Activated T-cell treated with anti-CD3 and anti-CD28 coated beads, Interleukin-2, amount 50 U/mL, for 1 hour (primary cell): ENCODE measurements at places on chromosomes 6 and 20.

GRCh38 chr6:51830666-51831065 lies 256.7 kb downstream of the PKHD1 start:
- no peak for DNase-seq

- DNase-seq: no peak
These were observed 302.2 kb upstream of the GJE1 start for GRCh38 chr6:141830530-141830929.

DNA sequence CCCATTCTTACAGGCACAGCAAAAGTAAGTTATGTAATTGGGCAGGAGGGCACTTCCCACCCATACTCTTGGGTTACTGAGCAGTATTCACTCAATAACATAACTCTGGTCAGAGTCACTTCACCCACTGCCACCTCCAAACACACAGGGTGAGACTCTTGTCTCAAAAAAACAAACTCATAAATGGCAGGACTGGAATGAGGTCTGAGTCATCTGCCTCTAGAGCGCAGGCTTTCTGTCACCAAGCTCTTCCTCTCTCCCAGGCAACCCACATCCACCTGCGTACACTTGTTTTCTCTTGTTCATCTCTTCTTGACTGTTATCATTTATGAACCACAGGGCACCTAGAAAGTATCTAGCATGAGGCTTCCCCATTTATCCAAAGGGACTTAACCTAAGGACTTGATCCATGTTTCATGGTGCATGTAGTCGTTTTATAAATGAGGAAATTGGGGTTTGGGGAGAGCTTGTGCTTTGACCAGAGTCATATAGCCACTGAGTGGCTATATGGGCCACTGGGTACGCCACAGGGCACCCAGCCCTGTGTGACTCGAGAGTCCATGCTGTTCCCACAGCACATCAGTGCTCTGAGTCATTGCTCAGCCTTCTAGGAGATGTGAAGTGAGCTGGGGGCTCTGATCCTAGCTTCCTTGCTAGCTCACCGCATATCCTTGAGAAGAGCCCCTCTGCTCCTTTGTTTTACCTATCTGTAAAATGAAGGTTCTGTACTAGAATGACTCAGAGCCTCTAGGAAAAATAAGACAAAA lies 22.4 kb downstream of the C20orf173 start:
- no peak for DNase-seq

GRCh38 chr6:74939151-74939708 lies 266.6 kb downstream of the COL12A1 start:
- no peak for DNase-seq

DNA sequence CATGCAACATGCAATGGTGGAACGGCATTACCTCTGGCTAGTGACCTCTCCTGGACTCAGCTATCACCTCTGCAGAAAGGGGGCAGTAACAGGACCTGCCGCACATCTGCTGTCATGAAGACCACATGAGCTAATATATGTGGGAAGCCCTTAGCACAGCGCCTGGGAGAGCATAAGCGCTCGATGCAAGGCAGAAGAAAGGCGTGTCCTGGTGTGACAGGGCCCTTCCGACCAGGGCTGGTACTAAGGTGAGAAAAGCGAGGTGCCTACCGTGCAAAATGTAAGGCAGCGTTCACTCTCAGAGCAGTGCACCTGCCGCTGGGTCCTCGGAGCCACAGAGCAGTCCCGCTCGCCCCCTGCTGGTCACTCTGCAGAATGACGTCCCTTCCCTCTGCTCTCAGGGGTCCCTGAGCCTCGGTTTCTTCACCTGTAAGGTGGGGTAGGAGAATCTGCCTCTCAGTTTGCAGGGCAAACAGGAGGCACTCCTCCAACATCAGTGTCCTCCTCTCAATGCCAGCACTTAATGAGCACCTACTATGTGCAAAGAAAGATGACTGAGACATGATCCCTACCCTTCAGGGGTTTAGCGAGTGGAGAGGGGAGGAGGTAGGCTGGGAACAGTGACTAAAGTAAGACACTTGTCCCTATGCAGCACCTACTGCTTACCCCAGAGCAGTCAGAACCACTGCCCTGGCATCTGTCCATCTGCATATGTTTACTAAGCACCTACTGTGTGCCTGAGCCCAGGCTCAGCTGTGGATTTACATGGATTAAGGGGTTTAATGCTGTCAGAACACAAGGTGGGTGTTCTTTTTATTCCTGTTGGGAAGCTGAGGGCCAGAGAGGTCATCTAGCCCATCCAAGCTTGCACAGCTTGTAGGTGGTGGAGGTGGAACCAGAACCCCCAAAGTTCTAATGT lies 41.1 kb upstream of the PTGIS start:
- DNase-seq: peak; percentile 73

DNA sequence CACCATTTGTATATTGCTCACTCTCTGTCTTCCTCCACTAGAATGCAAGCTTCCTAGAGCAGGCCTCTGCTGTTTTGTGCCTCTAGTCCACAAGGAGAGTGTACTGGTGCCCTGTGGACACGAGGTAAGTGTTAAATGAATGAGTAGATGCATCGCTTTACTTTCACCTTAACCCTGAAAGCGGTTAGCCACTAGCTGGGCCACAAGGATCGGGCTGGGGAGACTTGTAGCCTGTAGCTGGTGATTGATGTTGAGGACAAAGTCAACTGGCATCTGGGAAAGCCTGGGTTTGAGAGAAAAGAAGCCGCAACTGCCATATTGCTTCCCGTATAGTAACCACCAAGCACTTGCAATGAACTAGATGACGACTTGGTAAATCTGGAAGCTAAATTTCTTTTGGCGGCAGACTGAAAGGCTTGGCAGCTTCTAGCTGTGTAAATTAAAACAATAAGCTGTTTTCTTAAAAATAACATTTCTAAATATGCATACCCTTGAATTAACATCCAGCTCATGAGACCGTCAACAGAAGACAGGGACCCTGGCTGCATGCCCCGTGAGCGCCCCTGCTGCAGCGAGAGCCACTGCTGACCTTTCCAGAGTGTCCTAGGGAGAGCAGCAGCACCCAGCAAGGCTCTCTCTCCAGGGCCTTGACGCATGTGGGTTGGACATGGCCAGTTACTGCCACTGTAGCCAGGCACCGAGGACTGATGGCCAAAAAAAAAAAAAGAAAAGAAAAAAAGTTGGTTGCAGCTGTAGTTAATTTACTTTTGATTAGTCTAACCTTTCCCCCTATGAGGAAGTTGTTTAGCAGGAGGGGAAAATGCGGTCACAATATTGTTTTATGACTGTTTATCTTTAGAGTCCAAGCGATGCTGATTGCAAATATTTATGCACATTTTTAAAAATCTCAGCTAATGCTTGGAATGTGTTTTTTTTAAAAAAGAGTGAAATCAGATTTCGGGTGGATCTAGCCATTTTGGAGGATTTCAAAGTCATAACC lies 315.1 kb downstream of the TFAP2C start:
- DNase-seq: no peak

DNA sequence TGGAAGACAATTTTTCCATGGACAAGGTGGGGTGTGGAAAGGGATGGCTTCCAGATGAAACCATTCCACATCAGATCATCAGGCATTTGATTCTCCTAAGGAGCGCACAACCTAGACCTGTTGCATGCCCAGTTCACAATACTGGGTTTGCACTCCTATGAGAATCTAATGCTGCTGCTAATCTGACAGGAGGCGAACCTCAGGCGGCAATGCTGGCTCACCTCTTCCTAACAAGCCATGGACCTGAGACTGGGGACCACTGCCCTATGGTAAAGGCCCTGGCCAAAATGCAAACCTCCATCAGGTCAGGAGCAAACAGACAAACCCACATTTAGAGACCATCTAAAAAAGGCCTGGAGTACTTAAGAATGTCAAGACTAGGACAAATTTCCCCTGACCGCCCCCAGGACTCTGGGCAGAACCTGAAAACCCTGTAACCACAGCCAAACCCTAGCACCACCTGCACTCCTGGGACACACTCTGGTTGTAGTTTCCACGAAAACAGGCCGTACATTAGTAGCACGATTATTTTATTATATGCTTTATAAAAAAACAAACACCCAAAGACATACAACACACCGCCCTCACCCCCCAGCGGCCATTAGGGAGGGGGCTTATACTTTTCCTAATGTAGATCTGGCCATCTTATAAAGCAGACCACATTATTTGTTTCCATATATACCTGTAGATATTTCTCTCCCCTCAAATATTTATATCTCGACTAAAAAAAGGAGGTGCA lies 27.3 kb downstream of the SNX5 start:
- DNase-seq: no peak

GRCh38 chr6:29853245-29853644 lies 25.6 kb downstream of the HLA-G start:
- no peak for DNase-seq

GRCh38 chr6:158755636-158756035 lies 63.5 kb downstream of the EZR start:
- DNase-seq: peak; percentile 15

DNA sequence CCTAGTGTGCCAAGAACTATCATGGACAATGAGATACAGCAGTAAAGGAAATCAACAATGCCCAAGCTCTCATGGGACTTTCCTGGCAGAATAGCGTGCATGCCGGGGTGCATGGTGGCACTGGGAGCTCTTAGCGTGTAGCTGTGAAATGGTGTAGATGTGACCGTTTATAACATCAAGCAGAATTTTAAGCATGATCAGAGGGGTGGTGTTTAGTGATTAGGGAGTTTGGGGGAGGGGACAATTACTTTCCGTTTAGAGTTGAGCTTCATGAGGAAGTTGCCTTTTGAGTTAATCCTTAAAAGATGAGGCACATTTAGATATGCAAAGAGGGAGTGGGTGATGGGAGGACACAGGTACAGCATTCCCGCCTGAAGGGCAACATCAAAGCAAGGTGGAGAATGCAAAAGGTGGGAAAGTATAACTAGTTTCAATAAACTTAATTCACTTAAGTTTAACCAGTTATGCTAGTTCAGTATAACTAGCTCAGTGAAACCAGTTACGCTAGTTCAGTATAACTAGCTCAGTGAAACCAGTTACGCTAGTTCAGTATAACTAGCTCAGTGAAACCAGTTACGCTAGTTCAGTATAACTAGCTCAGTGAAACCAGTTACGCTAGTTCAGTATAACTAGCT lies 661.6 kb downstream of the QKI start:
- DNase-seq: no peak

DNA sequence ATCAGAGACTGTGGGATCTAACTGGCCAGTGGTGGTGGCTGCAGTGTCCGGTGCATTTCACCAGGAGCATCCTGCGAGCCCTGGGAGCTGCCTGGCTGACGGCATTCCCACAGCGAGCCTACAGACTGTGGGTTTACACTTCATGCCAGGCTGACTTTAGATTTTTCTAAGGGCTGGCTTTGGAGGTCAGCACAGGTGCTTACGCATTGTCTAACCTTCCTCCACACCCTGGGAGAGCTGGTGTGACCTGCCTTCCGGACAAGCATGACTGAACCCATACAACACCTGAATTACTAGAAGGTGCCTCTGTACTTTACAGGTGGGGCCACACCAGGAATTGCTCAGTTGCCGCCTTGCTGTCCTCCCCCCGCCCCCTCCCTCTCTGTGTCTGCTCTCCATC lies 96.2 kb downstream of the RREB1 start:
- DNase-seq: no peak

DNA sequence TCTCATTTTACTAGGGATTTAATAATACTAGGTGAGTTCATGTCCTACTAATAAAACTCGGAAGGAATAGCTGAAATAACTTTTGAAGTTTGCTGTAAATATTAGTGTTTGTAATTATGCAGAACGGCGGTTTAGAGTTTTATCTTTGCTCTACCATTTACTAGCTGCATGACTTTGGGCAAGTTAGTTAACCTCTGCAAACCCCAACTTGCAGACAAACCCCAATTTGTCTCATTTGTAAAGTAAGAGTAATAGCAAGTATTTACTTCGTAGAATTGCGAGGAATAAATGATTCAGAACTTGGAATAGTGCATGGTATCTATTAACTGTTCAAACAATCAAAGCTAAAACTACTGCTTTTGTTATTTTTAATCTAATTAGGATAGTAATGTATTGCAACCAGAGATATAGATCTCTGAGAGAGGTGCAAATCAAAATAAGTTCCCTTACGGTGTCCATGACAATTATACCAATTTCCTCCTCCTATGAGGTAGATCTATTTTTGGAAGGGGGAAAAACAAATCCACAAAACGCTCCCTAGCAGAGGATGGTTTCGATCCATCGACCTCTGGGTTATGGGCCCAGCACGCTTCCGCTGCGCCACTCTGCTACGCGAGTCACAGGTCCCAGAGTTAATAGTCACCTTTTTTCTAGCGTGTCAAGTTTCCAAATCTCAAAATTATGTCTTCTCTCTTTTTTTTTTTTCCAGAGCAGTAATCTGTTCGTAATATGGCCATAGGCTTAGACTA lies 35.1 kb upstream of the BTN3A2 start:
- DNase-seq: peak; percentile 56

DNA sequence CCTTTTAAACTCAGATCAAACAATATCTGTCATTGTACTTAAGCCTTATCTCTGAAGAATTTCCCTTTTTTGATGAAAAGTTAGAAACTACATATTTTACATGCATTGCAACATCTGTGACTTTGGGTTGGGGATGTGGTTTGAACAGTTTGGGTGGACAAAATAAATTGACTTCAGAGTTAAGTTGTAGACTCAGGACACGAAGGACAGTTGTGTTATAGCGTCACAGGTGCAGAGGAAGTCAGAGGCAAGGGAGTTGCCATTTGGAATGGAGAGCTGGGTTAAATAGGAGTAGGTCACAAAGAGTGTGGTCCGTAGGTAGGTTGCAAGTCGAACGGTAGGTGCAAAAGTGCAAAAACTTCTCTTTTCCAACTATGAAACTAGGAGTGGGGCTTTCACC lies 46.0 kb downstream of the ZFAND3 start:
- DNase-seq: no peak

- no peak for DNase-seq
These were observed 242.3 kb upstream of the SUPT3H start for GRCh38 chr6:45619994-45620471.

DNA sequence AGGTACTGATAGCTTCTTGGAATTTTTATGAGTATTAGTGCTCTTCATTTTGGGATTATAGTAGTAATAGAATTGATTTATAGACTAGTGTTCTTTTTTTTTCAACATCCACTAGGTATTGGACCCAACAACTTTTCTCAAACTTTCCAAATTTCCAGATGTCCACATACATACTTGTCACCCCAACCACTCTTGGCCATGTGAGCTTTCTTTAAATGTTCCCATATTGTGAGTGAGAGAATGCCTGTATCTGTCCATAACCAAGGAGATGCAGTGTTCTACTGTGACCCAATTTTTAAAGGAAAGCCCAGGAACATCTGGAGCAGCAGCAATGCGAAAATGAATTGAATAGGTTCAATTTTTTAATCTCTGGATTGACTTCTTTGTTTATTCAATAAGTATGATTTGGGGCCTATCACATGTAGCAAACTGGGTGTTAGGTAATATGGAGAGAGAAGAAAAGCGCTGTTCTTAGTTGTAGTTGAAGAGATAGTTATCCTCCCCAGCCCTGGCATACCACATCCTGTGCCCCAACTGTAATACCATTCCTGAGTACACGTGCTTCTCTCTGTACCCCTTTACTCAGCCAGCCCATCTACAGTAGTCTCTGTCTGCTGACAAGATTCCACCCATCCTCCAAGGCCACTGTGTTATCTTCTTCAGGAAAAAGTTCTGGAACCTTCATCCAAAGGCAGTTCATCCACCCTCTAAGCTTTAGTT lies 116.8 kb upstream of the SUPT3H start:
- no peak for DNase-seq

DNA sequence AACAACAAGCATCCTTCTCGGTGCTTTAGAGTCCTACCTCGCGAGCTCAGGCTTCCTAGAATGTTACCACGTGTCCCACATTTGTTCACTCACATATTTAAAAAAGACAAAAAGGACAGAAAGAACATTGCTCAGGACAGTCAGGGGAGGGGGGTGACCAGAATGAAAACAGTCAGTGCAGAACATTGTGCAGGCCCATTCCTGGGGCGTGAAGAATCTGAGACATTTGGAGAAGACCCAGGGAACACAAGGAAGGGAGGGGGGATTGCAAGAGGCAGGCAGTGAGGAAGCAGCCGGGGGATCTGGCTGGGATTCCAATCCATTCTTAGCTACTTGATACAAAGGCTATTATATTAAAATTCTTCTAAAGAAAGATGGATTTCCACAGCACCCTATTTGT lies 270.4 kb upstream of the CITED2 start:
- DNase-seq: no peak
